NCI-H69 (cell line): ENCODE measurements at places on chromosomes 2 and 18.
A peak's percentile ranks its signal among the peaks of the same experiment; 100 is the strongest.

GRCh38 chr18:36130039-36130831 is 536 bp downstream of the ELP2 start:
- no peak for DNase-seq

GRCh38 chr2:27809761-27810241 is 38.3 kb downstream of the MRPL33 start:
- DNase-seq = no peak

DNA sequence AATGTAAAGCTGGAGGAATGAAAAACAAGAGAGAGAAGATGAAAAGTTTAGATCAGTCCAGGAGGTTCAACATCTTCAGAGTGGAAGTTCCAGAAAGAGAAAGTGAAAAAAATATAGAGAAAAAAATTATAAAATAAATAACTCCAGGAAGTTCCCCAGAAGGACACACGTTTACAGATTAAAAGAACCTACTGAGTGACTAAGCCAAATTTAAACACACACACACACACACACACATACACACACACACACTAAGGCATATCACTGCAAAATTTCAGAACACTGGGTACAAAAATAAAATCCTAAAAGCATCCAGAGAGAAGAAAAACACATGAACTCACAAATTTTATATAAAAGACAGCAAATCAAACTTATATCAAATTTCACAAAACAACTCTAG is 85.9 kb upstream of the PMAIP1 start:
- no peak for DNase-seq

- no peak for DNase-seq
Measured at GRCh38 chr2:107731435-107731834, 95.3 kb upstream of the RGPD4 start.

GRCh38 chr2:97900806-97901205 is 94.9 kb downstream of the TMEM131 start:
- peak; percentile 37 for DNase-seq

GRCh38 chr2:219611866-219612576 is 14.4 kb downstream of the STK11IP start:
- DNase-seq = peak; percentile 5

DNA sequence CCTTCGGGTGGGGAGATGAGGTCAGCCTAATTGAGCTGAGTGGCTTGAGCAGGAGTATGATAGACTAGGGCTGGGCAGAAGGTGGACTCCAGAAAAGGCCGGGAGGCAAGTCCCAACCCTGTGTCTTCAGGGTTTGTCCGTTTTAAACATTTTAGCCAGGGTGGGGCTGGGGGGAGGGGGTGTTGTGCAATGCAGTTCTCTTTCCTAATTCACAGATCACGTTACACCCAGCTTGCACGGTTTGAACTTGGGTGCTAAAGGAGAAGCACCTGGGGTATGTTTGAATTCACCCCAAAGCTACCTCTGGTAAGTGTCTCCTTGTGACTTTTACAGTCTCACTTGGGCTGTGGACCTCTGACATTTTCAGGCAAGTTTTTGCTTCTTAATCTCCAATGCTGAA is 233.3 kb downstream of the AGAP1 start:
- DNase-seq = no peak

GRCh38 chr18:25251068-25251467 is 100.9 kb downstream of the ZNF521 start:
- no peak for DNase-seq

- no peak for DNase-seq
Measured at GRCh38 chr2:134127496-134127895, 126.4 kb upstream of the MGAT5 start.

- DNase-seq = no peak
Measured at GRCh38 chr2:46337208-46337994, 40.2 kb downstream of the EPAS1 start.

DNA sequence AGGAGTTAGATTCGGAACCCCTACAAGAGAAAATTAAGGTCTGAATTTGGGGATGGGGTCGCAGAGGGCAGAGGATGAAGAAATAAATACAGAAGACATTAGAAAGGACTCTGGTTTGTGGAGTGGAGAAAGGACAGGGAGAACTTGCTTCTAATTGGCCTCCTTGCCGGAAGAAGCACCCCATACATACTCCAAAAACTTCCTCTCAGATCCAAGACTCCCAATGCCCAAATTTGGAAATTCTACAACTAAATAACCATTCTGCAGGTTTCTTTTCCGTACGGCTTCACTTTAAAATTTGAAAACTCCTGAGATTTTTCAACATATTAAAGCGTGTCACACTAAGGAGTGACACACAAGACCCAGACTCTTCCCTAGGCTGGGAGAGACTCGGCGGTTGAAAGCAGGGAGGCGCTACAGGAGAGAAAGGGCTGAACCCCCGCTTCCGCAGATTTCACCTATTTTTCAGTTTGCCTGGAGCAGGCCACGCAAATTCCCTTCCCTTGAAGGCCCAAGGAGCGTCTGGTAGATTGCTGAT is 478 bp downstream of the CLHC1 start:
- DNase-seq = peak; percentile 75

DNA sequence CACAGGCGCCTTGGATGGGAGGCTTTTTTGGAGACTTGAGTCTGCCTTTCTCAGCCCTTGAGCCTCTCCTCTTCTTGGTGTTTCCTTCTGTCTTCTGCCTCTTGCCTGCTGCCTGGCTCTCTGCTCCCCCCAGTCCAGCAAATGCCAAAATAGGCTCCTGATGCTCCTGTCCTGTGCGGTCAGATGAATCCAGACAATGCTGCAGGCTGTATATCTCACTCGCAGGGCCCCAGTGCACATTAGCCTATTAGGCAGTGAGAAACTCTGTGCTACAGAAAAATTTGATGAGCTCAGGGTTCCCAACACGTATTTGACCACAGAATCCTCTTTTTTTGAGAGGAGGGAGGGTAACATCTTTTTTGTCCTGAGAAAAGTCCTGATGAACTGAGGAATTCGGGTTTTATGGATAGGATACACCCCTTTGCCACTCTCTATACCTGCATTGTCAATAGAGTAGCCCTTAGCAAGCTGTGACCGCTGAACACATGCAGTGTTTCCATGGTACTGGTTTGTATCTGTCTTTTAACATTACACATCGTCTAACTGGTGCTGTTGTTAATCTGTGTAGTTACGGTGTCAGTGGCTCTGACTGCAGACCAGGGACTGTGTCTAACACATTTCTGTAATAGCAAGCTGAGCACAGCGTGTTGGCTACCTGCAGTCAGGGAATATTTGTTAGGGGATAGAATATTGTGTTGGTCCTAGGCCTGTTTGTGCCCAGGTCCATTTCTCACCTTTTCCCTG is 50.8 kb downstream of the FAM228A start:
- DNase-seq = no peak

- no peak for DNase-seq
Measured at GRCh38 chr2:168165397-168165796, 82.0 kb downstream of the STK39 start.

- peak; percentile 28 for DNase-seq
Measured at GRCh38 chr2:74001781-74002504, 17.2 kb downstream of the TET3 start.

DNA sequence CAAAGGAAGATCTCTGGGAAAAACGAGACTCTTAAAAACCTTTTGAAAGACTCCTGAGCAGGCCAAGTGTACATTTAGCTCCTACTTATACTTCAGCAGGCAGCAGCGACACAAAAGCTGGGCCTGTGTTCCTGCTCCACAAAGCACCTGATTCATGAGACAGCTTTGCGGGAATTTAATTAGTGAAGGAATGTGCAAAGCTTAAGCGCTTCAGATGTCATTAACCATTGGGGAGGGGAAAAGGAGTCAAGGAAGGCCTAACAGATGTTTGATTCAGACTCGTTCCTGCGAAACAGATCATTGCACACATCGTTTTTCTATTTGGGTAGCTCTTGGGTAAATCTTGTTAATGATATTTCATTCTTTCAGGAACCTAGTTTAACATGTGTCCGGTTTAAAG is 125.9 kb downstream of the MAIP1 start:
- no peak for DNase-seq

- no peak for DNase-seq
Measured at GRCh38 chr2:152470861-152471854, 136.2 kb downstream of the FMNL2 start.

DNA sequence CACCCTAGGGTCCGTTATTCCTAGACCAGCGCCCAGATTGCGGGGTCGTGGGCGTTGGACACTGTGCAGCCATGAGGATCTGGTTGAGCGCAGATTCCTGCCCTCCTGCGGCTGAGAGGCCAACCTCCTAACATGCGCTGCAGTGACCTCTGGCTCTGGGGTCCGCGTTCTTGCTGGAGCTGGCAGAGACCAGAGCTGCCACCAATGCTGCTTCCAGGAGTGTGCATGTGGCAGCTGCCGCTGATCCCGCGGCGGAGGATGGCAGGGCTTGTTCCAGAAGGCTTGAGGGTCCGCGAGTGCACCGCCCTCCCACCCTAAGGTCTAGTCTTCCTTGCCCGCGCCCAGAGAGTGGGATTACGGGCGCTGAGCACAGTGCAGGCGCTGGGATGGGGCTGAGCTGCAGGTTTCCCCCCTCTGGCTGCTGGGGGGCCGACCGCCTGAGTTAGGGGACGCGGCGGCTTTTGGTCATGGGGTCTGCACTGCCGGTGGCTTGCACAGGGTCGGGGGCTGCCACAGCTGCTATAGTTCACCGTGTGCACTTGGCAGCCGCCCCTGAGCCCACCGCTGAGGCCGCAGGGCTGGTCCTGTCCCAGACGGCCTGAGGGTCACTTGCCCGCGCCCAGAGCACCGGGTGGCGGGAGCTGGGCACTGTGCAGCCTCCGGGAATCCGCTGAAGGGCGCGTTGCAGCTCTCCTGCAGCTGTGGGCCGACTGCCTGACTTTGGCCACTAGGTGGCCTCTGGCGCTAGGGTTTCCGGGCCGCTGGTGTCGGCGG is 145.9 kb downstream of the CCDC74A start:
- DNase-seq = peak; percentile 73

DNA sequence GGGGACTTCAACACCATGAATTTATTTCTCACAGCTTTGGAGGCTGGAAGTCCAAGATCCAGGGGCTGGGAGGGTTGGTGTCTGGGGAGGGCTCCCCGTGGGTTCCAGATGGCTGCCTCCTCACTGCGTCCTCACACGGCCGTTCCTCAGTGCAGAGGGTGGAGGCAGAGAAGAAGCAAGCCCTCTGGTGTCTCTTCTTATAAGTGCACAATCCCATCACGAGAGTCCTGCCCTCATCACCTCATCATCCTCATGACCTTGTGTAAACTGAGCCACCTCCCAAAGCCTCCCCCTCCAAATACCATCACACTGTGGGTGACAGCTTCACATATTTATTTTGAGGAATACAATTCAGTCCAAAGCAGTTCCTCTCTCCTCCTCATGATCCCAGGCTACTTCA is 26.3 kb downstream of the TMEM163 start:
- peak; percentile 0 for DNase-seq

DNA sequence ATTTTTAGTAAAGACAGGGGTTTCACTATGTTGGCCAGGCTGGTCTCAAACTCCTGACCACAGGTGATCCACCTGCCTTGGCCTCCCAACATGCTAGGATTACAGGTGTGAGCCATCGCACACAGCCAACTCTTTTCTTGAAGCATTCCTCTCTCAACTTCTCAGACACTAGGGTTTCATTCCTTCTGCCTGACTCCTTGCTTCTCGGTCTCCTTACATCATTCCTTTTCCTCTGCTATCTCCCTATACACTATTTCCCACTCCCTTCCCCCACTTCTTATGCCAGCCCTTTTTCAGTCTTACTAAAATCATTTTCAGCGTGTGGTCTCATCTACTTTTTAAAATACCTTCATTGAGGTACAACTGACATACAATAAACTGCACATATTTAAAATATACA is 6.1 kb downstream of the SOS1 start:
- DNase-seq = no peak

- no peak for DNase-seq
Measured at GRCh38 chr18:7596147-7596546, 29.0 kb downstream of the PTPRM start.

- no peak for DNase-seq
Measured at GRCh38 chr18:11972371-11973174, 8.7 kb upstream of the IMPA2 start.

GRCh38 chr2:118372886-118373830 is 284.9 kb downstream of the INSIG2 start:
- DNase-seq = peak; percentile 64

DNA sequence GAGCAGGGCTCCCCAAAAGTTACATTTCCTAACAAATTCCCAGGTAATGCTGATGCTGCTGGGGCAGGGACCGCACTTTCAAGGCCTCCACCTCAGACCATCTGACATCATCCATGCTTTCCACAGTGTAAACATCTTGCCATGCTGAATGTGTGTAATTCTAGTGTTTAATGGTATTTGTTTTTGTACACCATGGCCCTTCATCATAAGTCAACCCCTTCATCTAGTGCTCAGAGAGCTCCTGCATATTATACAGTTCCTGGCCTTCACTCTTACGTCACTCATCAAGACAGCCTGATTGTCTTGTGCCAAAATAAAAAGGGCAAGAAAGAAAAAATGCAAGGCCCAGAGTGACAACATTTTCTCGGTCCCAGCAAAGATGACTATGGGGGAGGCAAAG is 77.5 kb upstream of the ZFP36L2 start:
- peak; percentile 72 for DNase-seq

GRCh38 chr2:85437488-85438200 is 19.1 kb downstream of the SH2D6 start:
- DNase-seq = peak; percentile 86

GRCh38 chr2:10764896-10765295 is 43.5 kb downstream of the ATP6V1C2 start:
- no peak for DNase-seq

DNA sequence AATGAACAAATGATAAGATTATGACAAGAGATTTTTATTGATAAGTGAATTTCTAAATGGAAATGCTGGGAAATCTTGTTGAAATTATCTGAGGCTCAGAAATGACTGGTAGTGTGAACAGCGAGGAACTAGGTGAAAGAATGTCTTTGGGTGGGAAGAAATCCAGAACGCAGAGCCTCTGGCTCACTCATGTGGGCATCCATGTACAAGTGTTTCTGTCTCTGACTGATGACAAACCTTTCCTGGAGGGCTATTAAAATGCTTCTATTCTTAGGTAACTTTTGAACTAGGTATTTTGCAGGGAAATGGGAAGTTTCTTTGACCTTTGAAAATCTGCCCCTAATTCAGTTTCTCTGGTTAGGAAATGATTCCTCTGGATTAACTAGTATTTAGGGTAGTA is 598.6 kb downstream of the SLC4A3 start:
- DNase-seq = no peak

DNA sequence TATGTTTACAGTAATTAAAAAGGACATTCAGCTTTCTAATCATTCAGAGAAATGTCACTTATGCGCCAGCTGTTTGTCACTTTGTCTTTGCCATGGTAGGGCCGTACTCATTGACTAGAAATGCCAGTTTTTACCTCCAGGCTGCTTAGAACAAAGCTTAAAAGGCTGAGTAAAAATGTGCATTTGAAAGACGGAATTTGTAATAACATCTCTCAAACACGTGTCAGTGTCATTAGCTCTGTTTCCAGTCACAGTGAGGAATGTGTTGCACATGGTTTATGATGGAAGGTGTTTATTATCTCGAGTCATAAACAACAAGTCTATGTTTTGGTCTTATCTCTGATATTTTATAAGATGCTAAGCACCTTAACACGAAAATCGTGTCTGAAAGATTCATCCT is 118.2 kb downstream of the SNTG2 start:
- no peak for DNase-seq

DNA sequence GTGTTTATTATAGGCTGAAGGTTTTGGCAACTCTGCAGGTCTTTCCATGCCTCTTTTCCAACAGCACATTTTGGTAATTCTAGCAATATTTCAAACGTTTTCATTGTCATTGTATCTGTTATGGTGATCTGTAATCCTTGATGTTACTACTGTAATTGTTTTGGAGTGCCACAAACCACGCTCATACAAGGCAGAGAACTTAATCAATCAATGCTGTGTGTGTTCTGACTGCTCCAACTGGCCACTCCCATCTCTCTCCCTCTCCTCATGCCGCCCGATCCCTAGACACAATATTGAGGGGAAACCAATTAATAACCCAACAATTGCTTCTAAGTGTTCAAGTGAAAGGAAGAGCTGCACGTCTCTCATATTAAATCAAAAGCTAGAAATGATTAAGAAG is 32.9 kb downstream of the HDLBP start:
- DNase-seq = no peak
